ENCODE measurements at places on chromosomes 1 and 21. TPM values are rescaled to one million over a fixed set of nuclear protein-coding genes. Genes with fewer than 3 reads are reported as not detected.

SPRR1A gene
- total RNA-seq: not detected

THEM4 gene
- 17.3 TPM for total RNA-seq

ATP6V0B gene
- 223 TPM for total RNA-seq

SELL gene
- 5.2 TPM for total RNA-seq

TPTE gene
- total RNA-seq: not detected

ETV3L gene
- not detected for total RNA-seq

GRHL3 gene
- total RNA-seq: 0.47 TPM

PDE4B gene
- 21.6 TPM for total RNA-seq

MTR gene
- 24.9 TPM for total RNA-seq

CHRNB2 gene
- total RNA-seq: not detected

SPRR2A gene
- total RNA-seq: not detected

HIVEP3 gene
- 6.4 TPM for total RNA-seq

ARHGAP30 gene
- 19.0 TPM for total RNA-seq

ZBTB18 gene
- total RNA-seq: 11.2 TPM

SPRR1B gene
- total RNA-seq: not detected

SPATA21 gene
- not detected for total RNA-seq

TOR1AIP1 gene
- 73.4 TPM for total RNA-seq

ADAMTS5 gene
- 65.9 TPM for total RNA-seq

GPR161 gene
- total RNA-seq: 4.4 TPM

FAAH gene
- total RNA-seq: 11.6 TPM

UBXN10 gene
- 0.32 TPM for total RNA-seq

MIGA1 gene
- total RNA-seq: 11.9 TPM
